ENCODE measurements at places on chromosomes 5 and 9.

DNA sequence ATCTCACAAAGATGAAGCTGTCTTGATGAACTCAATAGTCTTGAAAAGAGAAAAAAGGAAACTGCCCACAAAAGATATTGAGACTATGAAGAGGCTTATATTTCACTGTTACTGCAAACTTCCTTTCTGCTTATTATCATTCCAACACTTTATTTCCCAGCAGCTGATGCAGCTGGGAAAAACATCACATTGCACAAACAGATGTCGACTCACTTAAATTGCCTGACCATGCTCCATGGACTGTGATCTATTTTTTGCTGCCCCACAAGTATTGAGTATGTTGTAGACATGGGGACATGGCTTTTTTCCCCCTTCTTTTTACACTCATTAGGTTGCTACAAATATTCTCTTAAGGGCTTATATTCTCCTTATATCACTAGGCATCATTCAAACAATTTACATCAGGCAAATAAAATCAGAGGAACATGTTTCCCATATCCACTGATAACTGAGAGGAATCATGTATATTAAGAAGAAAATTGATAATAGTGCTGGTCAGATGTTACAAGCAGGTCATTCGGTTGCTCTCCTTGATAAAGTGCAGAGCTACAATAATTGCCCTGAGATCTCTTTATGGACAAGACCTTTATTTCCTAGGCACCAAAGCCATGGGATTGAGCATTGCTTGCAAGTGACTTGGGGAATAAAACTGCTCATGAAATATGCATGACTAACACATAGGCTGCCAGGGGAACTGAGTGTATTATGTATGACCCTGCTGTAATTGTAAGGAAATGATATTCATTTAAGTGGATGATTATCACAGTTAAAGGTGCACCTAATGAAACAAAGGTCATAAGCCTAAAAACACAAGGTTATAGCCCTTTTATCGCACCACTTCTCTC, 509.9 kb downstream of the ZNF608 start:
- DNase-seq, result no peak

DNA sequence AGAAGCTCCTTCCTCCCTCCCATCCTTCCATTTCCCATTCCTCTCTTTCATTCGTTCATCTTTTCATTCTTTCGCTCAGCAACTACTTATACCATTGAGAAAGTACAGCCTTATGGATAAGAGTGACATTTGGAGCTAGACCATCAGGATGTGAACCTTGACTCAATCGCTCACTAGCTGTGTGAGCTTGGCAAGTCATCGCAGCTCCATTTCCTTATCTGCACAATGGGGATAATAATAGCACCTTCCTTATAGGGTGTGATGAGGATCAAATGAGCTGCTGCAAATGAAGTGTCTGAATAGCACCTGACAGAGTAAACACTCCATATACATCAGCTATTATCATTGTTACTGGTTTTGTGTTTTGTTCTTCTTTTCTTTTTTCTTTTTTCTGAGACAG, 28.1 kb upstream of the SYNPO start:
- no peak for DNase-seq

DNA sequence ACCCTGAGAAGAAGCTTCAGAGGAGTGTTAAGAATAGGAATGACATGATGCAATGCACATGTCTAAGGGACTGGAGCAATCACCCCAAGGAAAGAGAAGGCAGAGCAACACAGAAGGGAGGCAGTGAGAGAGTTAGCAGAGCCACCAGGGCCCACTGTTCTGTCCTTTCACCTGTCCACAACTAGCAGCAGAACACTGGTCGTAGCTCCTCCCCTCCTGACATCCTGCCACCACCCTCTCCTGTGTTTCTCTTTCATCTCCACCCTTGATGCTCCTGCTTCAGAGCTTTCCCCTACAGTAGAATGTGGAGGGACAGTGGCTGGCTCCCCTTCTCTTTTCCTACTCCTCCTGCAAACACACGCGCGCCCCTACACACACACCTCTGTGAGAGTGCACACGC, 483.4 kb upstream of the KIF2A start:
- no peak for DNase-seq

- no peak for DNase-seq
Observed at GRCh38 chr9:93200989-93201334, 17.0 kb downstream of the WNK2 start.

DNA sequence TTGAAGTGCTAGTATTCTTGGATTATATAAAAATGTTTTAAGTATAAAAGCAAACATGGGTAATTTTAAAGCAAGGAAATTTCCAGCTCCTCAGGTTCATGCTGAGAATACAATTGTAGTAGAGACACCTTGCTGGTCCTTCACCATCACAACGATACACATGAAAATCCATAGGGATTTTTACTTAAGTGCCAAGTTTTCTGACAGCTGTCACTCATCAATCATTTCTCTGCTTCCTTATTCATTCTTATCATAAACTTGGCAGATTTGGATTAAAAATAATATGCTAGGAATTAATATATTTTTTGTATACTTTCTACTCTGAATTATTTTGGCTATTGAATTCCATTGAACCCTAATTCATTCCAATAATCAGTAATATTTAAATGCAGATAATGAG, 167.9 kb upstream of the PTGER4 start:
- DNase-seq, result no peak

DNA sequence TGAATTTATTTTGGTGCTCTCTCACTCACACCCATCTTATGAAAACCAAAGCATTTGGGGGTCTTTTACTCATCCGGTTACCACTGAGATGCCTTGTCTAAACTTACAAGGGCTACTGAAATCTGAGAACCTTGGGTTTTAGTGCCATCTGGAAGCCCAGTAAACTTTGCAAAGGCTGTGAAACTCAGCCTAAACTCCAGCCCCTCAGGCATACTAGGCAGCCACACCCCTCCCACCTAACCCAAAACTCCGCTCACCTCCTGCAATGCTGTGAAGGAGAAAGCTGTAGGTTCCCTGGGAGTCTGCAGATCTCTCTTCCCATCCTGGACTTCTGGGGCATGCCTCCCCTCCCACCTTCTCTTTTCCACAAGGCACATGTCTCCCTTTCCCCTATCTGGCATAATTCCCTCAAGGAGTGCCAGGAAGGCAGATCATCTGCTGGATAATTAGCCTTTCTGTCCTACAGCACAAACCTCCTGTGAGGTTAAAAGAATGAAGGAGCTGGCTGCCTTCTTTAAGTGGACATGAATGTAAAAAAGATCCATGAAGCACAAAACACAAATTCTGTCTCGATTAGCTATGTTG, 71.5 kb upstream of the ANXA1 start:
- DNase-seq, result no peak

- DNase-seq, result no peak
Observed at GRCh38 chr9:130872912-130873503, 23.6 kb downstream of the QRFP start.

GRCh38 chr5:167987490-167988280, 303.8 kb upstream of the WWC1 start:
- DNase-seq, result no peak

DNA sequence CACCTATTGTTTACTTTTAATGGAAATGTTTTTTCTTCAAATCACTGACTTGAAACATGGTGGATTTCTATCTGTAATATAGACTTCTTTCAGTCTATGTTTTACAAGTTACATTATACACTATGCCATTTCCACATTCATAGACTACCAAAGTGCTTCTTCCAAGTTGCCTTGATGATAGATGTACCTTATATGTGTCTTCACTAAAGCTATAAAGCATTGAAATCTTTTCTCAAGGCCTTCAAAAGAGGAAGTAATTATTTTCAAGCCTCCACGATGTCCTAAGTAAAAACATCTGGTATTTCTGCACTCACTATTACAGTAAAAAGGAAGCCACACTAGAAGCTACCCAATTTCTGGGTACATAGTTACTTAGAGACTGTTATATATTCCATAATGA, 113.3 kb downstream of the FGF10 start:
- DNase-seq, result no peak

GRCh38 chr9:134915046-134915985, 2.4 kb downstream of the FCN1 start:
- no peak for DNase-seq

DNA sequence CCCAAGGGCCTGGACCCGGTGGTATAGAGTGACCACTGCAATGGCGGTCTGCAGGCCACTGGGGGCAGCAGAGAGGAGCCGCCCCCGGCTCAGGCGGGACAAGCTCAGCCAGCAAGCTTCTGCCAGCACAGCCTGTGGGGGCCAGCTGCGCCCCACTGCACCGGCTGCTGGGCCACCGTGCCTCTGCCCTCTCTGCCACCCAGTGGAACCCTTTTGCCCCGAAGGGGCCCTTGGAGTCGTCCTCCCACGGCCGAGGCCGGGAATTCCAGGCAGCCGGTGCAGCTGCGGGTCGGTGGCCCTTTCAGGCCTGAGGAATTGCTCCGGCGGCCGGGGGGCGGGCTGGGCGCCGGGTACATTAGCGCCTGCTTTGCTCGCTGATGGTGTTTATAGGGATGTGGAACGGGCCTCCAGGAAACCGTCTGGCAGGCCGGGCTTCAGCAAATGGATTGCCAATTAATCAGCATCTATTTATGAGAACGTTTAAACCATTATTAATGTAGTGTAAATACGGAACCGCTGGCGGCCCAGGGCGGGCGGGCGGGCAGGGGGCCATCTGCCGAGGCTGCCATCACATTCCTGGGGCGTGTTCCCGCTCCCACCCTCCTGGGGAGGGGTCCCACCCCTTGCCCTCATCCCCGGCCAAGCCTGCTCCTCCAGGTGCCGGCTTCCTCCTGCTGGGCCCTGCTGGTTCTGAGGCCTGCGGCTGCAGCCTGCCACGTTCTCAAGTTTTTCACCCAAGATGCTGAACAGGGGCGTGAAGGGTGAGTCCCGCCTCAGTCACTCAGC, 127.4 kb downstream of the BARX1 start:
- DNase-seq, result peak; percentile 43

DNA sequence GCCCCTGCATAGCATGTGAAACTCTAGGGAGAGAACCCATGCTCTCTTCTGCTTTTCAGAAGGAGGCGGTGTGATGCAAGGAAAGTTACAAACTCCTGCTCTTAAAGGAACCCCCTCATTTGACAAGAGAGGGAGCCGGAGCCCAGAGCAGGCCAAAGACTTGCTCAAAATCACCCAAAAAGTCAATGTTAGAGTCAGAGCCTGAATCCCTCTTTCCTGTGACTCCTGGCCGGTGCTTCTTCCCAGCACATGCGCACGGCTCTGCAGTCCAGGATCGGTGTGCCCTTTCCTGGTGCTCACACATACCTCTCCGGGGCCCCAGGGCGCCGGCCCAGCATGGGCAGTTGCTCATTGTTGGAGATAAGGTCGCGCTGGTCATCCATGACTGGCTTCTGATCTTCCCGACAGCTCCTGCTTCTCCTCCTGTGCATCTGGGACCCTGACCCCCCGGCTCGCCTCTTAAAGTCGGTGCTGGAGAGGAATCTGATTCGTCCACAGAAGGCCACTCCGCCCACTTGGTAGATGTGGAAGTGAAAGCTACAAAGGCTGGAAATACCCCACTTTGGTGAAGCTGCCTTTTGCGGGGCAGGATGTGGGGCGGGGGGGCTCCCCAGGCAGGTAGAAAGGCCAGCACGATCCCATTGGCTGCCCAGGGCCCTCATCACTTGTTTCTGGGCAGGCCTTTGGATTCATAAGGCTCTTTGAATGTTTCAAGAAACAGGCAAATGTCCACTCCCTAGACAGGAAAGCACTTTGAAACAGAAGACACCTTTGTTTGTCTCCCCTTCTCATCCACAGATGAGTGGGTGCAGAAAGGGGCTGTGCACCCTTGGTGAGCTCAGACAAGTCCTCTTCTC, at the start of gene CD74:
Gene CD74 (minus strand): TSS at position 592 of the 857 bp plus-strand sequence. CDS start 161 bp downstream, at position 431.
- peak; percentile 94 for DNase-seq

DNA sequence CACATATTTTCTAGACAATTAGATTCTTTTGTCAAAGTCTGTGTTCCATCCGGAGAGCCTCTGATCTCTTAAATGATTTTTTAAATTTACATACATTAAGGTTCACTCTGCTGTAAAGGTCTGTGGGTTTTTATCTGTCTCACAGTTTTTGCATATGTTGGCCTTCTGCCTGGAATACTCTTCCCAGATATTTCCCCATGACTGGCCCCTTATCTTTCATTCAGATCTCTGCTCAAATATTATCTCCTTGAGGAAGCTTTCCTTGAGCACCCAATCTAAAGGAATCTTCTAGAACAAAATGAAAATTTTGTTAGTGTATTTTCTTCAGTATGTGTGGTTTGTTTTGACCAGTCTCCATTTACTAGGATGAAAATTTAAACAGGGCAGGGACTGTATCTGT, 26.3 kb downstream of the FAF2 start:
- DNase-seq, result no peak

GRCh38 chr9:119526698-119527097, 157.5 kb upstream of the BRINP1 start:
- DNase-seq, result no peak

GRCh38 chr5:2887481-2888348, 136.2 kb upstream of the IRX2 start:
- no peak for DNase-seq

DNA sequence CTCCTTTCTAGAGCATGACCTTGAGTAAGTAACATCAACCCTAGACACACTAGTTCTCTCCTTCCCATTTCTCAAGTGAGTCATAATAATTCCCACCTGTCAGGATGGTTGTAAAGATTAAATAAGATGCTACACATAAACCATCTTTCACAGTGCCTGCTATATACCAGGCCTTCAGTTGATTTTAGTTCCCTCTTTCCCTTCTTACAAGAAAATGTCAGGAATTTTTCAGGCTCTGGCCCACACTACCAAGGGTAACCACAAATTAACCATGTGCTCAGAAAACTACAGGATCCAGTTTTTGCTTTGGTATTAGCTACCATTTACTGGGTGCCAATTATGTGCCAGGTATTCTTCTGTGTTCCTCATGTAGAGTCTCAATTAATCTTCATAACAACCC, 42.7 kb upstream of the RARS1 start:
- no peak for DNase-seq

- DNase-seq, result no peak
Observed at GRCh38 chr5:159311063-159311462, 19.2 kb downstream of the IL12B start.

- DNase-seq, result no peak
Observed at GRCh38 chr5:16539169-16539666, 73.6 kb upstream of the ZNF622 start.

DNA sequence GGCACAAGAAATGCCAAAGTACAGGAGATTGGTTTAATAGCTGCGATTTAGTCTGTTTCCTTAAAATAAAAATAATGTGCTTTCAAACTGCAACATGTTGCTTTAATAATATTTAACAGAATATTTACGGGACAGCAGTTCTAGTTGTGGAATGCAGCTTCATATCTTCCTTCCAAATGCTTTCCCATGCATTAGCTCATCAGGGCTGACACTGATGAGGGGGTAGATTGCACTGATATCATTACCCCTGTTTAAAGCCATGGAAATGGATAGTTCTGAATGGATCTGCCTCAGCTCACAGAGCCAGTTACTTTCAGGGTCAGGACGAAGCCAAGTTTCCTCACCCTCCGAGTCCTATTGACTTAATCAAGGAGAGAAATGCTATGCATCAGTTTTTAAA, 93.2 kb upstream of the OSMR start:
- no peak for DNase-seq

DNA sequence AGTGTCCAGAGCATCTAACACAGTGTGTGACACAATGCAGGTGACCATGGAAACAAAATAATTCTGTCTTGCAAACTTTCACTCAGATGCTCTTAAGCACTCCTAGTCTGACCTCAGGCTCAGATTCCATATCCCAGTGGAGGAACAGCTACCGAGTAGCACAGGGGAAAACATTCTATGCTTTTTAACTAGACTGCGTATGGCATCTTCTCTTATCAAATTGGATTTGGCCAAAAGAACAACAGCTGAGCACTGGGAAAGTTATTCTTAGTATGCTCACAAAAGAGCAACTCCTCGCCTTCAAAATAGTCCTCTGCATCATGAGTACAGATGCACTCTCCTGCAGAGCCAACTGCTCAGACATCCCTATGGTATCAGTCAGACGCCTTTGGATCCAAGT, 528.2 kb upstream of the DAP start:
- no peak for DNase-seq

GRCh38 chr9:96486386-96487028, 36.5 kb downstream of the HABP4 start:
- DNase-seq, result no peak

Measured in GM06990 (cell line).